ENCODE measurements at places on chromosomes 5 and 9.

- DNase-seq = no peak
These were observed 495.3 kb upstream of the CDH6 start for GRCh38 chr5:30698217-30698616.

DNA sequence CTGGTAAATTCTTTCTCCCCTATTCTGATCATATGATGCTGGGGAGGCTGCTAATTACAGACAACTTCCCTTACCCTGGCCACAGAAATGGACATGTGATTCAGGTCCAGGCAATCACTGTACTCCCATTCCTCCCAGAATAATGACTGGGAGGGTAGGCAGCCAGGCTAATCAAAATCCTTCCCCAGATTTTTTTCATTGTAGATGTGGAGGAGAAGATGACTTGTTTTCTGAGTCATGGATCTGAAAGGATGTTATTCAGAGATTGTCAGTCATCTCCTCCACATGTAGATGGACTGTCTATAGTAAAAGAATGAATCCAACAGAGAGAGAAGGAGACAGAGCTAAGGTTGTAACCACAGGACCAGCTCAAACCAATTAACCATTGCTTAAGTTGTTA is 123.9 kb upstream of the PUM3 start:
- DNase-seq = no peak

DNA sequence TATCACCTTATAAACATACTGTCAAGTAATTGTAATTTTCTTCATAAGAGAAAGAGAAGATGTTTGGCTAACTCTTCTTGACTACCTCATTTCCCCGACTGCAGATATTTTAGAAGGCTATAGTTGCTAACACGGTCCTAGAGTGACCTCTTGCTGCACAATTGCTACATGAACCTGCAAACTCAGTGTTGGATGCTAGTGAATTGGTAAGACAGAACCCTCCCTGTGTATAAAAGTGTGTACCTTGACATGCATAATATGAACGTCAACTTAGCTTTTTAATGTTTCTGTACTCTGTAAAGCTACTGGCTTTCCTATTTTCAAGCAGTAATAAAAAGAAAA is 46.7 kb upstream of the CER1 start:
- no peak for DNase-seq

DNA sequence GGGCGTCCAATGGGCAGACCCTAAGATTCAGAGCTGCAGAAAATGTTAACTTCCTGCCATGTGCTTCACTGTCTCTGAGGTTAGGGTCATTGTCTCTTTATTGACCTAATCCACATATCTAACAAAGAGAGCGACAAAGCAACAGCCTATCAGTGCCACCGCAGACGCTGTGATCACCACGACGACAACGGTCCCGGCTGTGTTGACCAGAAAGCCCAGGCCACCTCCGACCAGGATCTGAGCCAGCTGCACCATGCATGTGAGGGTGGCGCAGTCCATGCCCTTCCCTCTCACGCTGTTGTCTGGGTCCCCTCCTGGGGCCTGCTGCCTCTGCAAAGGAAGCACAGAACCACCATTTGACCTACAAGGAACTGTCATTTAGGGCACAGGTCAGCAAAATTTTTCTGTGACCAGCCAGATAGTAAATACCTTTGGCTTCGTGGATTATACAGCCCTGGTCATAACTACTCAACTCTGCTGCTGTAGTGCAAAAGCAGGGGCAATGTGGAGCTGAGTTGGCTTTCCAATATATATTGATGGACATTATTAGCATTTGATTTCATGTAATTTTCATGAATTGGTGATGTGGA is 8.5 kb downstream of the RXFP3 start:
- no peak for DNase-seq

GRCh38 chr5:55681301-55681700 is 30.8 kb downstream of the SLC38A9 start:
- DNase-seq = no peak

GRCh38 chr5:170471551-170472178 is 32.2 kb upstream of the KCNIP1 start:
- no peak for DNase-seq

DNA sequence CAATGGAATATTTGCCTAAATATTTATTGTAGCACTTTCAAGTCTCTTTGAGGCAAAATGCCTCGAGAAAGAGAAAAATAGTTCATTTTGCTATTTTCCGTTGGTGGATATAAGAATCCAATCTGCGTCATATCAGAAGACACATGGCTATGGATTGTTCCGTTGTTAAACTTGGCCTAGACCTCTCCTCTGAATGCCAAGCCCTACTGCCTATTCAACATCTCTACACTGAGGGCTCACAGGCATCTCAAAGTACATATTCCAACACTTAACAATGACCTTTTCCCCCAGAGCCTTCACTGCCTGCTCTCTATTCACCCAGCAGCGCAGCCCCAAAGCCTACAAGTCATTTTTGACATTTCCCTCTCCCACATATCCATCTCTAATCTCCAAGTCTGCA is 350.1 kb downstream of the GLIS3 start:
- no peak for DNase-seq

DNA sequence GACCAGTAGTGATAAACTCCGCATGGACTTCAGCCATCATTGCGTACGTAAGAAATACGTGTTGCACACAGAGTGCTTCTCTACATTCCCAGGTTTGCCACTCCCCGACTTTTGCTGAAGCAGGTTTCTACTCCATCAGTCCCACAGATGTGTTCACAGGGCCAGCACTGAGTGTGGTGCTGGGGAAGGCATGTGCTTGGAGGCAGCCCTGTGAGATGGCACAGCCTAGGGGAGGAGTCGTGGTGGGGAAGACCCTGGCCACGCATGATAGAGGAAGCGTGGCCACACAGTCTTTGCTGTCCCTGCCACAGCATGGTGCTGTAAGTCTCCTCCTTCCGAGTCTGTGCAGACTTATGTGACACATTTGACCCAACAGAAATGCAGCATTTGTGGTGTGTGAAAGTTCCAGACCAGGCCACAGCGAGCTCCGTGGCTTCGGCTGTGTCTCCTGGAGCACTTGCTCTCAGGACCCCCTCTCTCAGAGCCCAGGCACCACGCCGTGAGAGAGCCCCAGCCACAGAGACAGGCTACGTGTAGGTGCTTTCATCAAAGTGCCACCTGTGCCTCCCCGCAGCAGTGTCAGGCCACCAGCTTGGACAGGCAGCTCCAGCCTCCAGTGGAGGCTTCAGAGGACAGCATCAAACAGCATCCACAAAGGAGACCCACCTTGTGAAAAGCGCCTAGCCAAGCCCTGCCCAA is 197.8 kb downstream of the AUH start:
- no peak for DNase-seq

GRCh38 chr5:1323803-1324173 is 21.1 kb downstream of the CLPTM1L start:
- DNase-seq = peak; percentile 3

GRCh38 chr5:20476016-20476415 is 488.0 kb upstream of the CDH18 start:
- no peak for DNase-seq

DNA sequence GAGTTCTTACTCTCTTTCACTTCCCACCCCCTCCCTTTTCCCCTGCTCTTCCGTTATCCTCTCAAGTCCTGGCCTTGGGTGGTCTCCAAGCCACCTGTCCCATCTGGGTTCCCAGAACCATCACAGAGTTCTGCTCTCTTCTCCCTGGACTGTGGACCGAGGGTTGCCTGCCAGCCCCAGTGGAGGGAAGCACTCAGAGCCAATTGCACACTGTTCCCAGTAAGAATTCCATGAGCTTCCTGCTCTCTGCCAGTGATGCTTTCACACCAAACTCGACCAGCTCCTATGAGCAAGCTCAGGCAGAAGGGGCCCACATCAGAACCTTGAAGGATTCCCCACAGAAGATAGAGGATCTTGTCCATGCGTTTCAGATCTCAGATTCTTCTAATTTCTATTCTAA is 20.1 kb upstream of the AFAP1L1 start:
- DNase-seq = no peak

- no peak for DNase-seq
These were observed 661 bp downstream of the NSMF start for GRCh38 chr9:137458194-137459151.

GRCh38 chr5:25707093-25707492 is 1062.3 kb upstream of the CDH10 start:
- no peak for DNase-seq

- no peak for DNase-seq
These were observed 25.8 kb downstream of the KLHL3 start for GRCh38 chr5:137710086-137710485.

- no peak for DNase-seq
These were observed 19.8 kb upstream of the ITGA1 start for GRCh38 chr5:52767766-52768480.

DNA sequence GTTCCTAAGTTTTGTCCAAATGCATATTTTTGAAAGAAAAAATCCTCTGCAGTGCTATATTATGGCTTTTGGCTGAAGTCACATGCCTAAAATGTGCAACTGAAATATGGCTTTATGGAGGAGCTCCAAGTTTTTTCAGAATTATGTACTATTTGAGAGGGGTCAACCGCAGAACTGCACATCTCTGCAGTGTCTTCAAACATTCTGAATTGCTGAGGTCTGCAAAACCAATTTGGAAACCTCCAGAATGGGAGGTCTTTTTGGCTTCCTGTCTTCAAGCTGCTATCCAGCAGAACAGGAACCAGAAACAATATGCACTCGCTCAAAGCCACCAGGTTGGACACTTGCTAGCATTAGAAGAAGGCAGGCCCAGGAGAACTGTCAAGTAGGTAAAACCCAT is 376.0 kb upstream of the PAPPA start:
- no peak for DNase-seq

- no peak for DNase-seq
These were observed 62.5 kb upstream of the FCN2 start for GRCh38 chr9:134818000-134818568.

GRCh38 chr9:1619915-1620710 is 395.0 kb upstream of the SMARCA2 start:
- no peak for DNase-seq

DNA sequence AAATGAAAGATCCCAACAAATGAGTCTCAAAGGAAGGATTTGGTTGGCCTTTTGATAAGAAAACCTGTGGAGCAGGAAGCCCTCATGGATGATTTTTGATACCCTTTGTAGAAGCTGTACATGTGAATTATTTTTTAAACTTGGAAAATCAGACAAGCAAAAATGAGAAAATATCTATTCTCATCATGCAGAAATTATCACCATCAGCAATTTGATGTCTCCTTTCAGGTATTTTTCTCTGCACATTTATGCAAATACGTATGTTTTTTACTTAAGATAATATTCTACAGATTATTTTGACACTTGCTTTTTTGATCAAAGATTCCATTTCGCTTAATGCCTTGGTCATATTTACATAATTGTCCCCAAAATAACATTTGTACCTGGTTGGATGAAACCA is 7.2 kb downstream of the BTNL9 start:
- no peak for DNase-seq

- DNase-seq = no peak
These were observed 493.4 kb upstream of the COX7C start for GRCh38 chr5:86124333-86124732.

- DNase-seq = no peak
These were observed 82.7 kb upstream of the PANK3 start for GRCh38 chr5:168661593-168662485.

- no peak for DNase-seq
These were observed 42.5 kb downstream of the ERGIC1 start for GRCh38 chr5:172876578-172876977.

DNA sequence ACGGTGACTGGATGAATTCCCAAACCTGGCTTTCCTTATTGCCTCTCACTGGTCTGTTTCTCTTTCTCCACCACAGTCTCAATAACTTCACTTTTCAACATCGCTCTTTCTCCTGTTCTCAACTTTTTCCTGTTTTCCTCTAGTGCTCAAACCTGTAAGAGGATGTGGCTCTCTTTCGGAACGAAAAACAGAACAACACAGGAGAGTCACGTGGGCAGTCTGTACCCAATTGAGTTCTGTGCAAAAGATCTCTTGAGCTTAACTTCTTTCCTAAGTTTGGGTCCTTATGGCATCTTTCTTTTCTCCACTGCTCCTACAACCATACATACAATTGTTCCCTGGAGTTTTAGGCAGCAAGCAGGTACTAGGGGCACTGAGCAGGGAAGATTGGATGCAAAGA is 8.9 kb downstream of the HAVCR1 start:
- DNase-seq = no peak

DNA sequence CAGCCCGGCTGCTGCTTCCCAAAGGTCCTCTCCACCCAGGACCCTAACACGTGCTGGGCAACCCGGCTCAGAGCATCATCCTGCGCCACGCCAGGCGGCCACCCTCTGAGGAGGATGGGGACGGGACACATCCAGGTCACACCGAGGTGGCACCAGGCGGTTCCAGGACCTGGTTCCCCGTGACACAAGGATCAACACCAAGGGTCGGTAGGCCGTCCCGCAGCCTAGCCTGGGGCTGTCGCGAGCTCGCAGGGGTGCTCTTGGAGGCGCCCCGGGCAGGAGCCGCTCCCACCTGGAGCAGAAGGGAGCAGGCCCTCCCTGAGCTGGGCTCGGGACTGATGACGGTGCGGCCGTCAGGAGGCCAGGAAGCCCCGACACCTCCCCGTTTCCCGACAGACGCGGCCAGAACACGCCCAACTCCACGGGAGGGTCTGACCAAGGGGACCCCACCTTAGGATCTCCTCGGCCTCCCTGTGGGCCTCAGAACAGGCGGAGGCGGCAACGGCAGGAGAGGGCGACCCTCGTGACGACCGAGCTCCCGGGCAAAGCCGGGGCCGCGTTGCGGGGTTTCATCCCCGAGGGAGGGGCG is 6.3 kb downstream of the EXD3 start:
- no peak for DNase-seq

DNA sequence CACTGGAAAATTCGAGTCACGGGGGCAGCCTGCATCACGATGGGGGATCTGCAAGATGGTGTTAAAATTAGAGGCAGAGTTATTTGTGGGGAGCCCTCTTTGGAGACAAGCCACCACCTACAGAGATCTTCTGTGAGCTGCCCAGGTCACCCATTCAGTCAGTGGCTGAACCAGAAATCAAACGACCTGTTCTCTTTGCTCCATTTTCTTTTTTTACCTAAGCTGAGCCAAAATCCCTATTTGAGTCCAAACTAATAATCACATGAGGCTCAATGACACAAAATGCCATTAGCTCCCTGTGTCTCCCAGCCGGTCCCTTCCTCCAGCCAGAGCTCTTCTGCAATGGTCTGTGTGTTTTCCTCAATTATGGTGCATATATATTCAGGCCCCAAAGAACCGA is 394.2 kb downstream of the AGTPBP1 start:
- DNase-seq = no peak

- DNase-seq = no peak
These were observed 53.6 kb downstream of the PDCD1LG2 start for GRCh38 chr9:5563886-5564285.

DNA sequence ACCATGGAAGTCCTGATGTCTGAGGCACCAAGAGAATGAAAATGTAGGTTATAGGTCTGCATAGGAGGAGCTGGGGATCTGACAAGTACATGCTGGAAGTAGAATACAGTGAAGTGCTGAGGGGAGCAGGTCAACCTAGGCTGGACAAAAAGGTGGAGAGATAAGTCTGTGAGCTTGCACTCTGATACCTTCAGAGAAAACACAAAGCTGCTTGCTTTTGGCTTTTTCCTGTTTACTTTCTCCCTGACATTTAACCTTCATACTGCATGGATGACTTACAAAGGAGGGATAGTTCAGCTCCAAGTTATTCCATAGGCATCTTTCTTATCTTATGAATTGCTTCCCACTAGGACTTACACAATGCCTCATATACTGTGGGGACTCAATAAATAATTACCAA is 256.7 kb upstream of the NREP start:
- no peak for DNase-seq

Data from CD4-positive, alpha-beta T cell treated with Interleukin-4 for 1 hour (primary cell).